ENCODE measurements at places on chromosomes 3 and 15. TPM values are rescaled to one million over a fixed set of nuclear protein-coding genes. Genes with fewer than 3 reads are reported as not detected.

Gene KNSTRN
- 46.3 TPM for total RNA-seq

Gene AADAC
- total RNA-seq = not detected

Gene CCDC54
- not detected for total RNA-seq

Gene GOLGA8N
- 2.2 TPM for total RNA-seq

Gene THSD4
- 38.5 TPM for total RNA-seq

Gene CHRD
- total RNA-seq = 0.20 TPM

Gene PLSCR5
- total RNA-seq = not detected

Gene AP3B2
- under 0.01 TPM for total RNA-seq

Gene ARL6IP5
- 65.9 TPM for total RNA-seq

Gene HTR3E
- not detected for total RNA-seq

Gene CPNE4
- 0.20 TPM for total RNA-seq

Gene UBA7
- 26.6 TPM for total RNA-seq

Gene CDHR4
- total RNA-seq = not detected

Gene DUOXA2
- not detected for total RNA-seq

Gene NLGN1
- total RNA-seq = 2.9 TPM

Gene MEIS2
- total RNA-seq = 43.6 TPM

Gene ABCC5
- 13.6 TPM for total RNA-seq

Gene MESP1
- total RNA-seq = not detected

Gene FILIP1L
- total RNA-seq = 19.1 TPM

Gene LSAMP
- under 0.01 TPM for total RNA-seq

Gene PLA2G4F
- not detected for total RNA-seq

Gene LRRC2
- total RNA-seq = 1.1 TPM

Gene UBE2E2
- 53.0 TPM for total RNA-seq

Gene AHSG
- not detected for total RNA-seq

Gene TRPM1
- under 0.01 TPM for total RNA-seq

Gene CA12
- 133 TPM for total RNA-seq

Gene SOX14
- total RNA-seq = not detected

Gene PLD1
- 7.7 TPM for total RNA-seq

Gene CCR1
- 0.59 TPM for total RNA-seq

Gene WNT5A
- 7.0 TPM for total RNA-seq

Gene APOD
- 204 TPM for total RNA-seq

Gene CKMT1B
- total RNA-seq = not detected

Gene CPLX3
- not detected for total RNA-seq

Gene LRRC15
- total RNA-seq = under 0.01 TPM

Gene MRAS
- total RNA-seq = 19.9 TPM

Gene ALDH1A3
- 118 TPM for total RNA-seq

Gene C3orf85
- not detected for total RNA-seq

Gene HIGD2B
- total RNA-seq = not detected

Gene RLBP1
- not detected for total RNA-seq

Gene HYAL1
- 3.7 TPM for total RNA-seq

Gene RAB8B
- 67.2 TPM for total RNA-seq

Gene TEX264
- total RNA-seq = 35.0 TPM

Gene BNC1
- 14.3 TPM for total RNA-seq

Gene IQCH
- 3.7 TPM for total RNA-seq

Gene CLRN1
- total RNA-seq = not detected

Gene SLC9A9
- 6.8 TPM for total RNA-seq

Gene PDZRN3
- total RNA-seq = 33.8 TPM

Gene CADPS
- total RNA-seq = under 0.01 TPM

Gene PODXL2
- total RNA-seq = 2.2 TPM
